ENCODE measurements at places on chromosomes 2 and 18.

GRCh38 chr2:9483107-9483506 lies 8.8 kb downstream of the IAH1 start:
- DNase-seq = no peak

DNA sequence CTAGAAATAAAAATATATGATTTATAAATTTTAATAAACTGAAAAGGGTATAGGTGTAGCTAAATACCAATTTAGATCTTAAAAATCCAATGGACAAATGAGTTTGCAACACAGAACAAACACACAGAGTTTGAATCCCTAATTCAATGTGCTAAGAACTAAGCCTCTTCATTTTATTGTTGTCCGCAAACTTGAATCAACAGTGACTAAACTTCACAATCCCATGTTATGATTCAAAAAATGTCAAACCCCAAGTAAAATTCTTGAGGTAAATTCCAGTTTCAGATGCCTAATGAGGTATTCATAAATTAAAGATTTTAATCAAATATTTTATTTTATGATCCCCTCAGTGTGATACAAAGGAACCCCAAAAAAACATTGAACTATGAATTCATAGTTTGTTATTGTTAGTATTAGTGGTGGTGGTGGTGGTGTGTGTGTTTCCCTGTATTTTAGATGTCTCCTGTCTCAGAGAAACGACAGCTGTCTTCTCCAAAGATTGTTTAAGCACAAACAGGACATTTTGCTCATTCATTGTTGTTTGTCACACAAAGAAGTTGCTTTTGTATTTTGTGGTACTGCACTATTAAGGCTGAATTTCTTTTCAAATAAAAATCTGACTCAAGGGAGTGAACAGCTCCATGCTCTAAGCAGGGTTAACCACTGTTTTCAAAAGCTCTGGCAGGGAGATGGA lies 259.8 kb downstream of the OSR1 start:
- DNase-seq = no peak

DNA sequence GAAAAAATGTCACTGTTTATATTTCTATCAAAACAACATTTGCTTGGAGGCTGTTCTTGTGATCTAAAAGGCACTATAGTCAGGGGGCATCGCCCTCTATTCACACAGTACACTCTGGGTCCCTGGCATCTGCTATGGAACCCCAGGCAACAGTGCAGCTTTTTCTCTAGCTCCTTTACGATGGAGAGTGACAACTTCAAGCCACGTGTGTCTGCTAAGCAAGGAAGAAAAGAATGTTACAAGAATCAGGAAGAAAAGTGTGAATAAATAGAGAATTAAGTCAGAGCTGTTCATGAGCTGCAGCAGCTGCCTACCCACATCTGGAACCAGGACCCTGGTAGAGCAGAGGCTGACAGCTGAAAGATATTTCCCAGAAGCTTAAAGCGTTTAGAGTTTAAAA lies 11.2 kb downstream of the RND3 start:
- DNase-seq = no peak

- DNase-seq = no peak
These were observed 535.4 kb upstream of the RAB6C start for GRCh38 chr2:129443865-129444739.

DNA sequence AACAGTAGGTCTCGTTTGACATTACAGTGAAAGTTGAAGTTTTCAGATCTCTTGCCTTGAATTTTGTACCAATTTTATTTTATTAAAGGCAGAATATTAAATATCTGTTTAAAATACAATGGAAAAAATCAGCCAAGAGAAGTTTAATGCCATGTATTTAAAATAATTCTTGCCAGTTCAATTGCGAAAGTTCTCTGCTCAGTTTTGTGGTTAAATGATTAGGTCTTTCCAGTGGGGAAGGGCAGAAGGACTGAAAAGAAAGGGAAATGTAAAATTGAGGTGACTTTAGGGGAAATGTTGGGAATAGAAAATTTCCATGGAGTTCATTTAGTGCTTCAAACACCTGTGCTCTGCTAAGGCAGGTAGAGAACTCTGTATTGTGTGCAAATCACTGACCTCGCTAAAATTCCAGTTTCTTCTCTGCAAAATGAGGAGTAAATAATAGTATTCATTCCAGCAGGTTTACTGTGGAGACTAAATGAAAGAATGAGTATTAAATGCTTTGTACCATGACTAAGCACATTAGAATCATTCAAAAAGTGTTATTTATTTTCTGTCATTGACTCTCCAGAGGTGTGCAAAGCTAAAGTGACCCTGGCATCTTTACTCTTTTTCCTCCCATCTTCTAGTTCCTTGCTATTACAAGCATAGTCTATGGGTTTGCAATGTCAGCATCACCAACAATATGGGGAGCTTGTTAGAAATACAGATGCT lies 74.4 kb downstream of the KIAA1328 start:
- DNase-seq = no peak

Measured in Daoy (cell line).